ENCODE measurements at places on chromosomes 7 and 10. TPM values are rescaled to one million over a fixed set of nuclear protein-coding genes. Genes with fewer than 3 reads are reported as not detected.

- DNase-seq: peak; percentile 58
Measured at GRCh38 chr7:120272261-120272660, 714 bp upstream of the KCND2 start.

DNA sequence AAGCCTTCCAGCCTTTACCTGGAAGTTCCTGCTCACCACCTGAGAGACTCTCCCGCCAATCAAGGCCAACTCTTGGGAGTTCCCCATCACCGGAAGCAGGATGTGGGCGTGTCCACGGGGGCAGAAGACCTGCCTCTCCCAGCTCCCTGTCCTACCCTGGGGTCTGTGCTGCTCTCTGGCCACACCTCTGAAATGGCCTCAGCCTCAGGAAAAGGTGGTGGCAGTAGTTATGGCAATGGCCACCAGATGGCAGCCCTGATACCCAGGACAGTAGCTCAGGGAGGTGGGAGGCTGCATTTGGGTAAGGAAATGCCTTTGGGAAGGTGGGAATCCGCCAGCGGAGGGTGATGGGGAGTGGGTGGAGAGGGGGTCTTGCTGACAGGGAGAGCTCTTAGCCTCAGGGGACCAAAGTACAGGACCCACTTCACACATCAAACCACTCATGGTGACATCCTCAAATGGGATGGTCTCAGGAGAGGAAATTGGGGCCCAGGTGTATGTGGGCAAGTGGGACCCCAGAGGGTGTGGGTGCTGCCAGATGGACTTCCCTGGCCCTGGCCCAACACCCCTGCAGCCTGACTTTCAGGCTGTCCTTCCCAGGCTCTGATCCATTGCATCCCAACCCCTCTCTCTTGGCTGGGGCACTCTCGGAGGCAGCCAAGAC, 33.9 kb downstream of the KAZALD1 start:
- DNase-seq: peak; percentile 47

GRCh38 chr10:15632456-15633091, 87.1 kb downstream of the ITGA8 start:
- no peak for DNase-seq

GRCh38 chr10:104615136-104615535, 26.0 kb upstream of the SORCS3 start:
- DNase-seq: no peak

DNA sequence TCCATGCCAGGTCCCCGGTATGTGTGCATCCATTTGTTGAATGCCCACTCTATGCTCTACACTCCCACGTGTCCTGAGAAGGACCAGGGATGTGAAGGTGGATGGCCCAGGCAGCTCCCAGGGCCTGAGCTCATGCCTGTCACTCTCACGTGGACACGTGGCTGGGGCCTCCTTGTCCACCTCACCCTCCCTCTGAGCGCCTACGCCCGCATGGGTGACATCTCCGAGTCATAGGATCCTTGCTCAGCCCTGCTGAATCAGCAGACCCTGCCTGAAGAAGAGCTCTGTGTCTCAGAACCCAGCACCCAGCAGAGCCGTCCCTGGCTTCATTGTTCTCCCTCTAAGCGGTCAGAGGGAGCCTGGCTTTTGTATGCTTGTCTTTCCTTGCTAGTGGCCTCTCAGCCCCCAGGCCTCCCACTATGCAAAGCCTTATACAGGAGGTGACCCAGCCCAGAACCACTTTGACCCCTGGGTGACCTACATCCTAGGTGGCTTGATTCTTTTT, 107.9 kb upstream of the PPIF start:
- DNase-seq: peak; percentile 19

GRCh38 chr7:37511915-37512314, 63.3 kb upstream of the ELMO1 start:
- no peak for DNase-seq

DNA sequence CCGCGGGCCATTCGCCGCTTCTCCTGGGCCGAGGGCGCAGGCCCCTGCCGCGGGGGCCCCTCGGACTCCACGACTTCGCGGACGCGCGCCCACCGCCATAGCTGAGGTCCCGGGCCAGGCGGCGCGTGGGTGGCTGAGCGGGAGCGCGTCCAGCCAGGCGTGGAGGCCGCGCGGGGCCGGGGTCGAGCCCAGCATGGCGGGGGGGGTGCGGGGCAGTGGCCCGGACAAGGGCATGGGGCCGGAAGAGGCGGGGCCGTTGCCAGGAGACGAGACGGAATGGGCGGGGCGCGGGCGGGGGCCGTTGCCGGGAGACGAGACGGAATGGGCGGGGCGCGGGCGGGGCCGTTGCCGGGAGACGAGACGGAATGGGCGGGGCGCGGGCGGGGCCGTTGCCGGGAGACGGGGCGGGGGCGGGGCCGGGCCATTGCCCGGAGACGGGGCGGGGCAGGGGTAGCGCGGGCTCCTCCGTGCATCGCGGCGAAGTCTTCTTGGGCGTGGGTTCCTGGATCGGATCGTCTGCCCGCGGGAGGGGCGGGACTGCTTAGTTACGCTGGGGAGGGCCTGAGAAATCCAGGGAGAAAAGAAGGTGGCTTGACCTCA, 14.8 kb downstream of the ADAM8 start:
- DNase-seq: peak; percentile 42

- DNase-seq: no peak
Measured at GRCh38 chr7:25493805-25494366, 265.6 kb upstream of the NPVF start.

- no peak for DNase-seq
Measured at GRCh38 chr7:157657741-157658740, 321.2 kb downstream of the DNAJB6 start.

- no peak for DNase-seq
Measured at GRCh38 chr7:129843978-129844840, 108.6 kb downstream of the UBE2H start.

GRCh38 chr7:13981070-13981469, 8.4 kb downstream of the ETV1 start:
- peak; percentile 99 for DNase-seq

GRCh38 chr10:52635651-52636050, 136.9 kb downstream of the MBL2 start:
- DNase-seq: peak; percentile 50

GRCh38 chr10:106308284-106308683, 856.2 kb downstream of the SORCS1 start:
- DNase-seq: no peak

GRCh38 chr7:22937946-22938345, 76.0 kb downstream of the HYCC1 start:
- DNase-seq: no peak

DNA sequence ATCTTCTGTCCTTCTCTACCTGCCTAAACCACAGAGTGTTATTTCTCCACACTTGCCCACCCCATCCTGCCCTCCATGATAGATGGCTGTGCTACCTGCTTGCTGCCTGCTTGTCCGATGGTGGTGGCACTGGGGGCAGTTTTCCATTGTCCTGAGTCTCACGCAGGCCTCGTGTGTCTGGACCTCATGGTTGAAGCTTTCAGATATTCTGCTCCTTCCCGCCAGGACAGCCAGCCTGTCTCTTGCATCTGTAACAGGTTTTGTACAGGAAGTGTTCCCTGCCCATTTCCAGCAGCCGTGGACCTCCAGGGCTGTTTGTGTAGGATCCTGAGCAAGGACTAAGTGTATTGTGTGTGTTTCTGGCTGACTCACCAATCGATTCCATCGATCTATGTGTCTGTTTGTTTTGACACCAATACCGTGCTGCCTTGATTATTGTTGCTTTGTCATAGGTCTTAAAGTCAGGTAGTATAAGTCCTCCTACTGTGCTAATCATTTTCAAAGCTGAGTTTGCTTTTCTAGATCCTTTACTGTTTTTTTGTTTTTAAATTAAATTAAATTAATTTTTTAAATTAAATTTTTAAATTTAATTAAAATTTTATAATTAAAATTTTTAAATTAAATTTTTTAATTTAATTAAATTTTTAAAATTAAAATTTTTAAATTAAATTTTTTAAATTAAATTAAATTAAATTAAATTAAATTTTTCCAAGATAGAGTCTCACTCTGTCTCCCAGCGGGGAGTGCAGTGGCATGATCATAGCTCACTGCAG, 8.5 kb downstream of the IL15RA start:
- DNase-seq: no peak

DNA sequence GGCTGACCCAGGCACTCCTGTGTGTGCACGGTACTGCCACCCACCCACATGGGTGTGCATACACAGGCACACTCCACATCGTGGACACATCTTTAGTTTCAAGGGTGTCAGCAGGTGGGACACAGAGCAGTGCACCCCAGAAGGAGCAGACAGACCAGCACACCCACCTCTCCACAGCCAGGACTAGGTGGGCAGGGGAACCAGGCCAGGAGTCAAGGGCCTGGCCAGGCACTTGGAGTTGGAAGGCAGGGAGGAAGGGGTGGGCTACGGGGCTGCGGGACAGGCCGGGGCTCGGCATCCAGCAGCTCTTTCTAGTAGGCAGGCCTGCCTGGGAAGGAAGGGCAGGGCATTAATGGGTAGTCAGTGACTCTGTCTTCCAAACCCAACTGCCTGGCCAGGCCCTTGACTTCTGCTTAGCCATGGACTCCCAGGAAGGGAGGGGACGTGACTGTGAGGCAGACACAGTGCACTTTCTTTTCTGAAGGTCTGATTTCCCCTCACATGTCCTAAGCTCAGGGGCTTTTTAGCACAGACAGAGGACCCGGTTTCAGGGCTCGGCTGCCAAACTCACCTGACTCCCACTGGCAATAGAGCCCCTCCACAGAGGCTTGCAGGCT, 14.6 kb downstream of the RASGEF1A start:
- DNase-seq: no peak

DNA sequence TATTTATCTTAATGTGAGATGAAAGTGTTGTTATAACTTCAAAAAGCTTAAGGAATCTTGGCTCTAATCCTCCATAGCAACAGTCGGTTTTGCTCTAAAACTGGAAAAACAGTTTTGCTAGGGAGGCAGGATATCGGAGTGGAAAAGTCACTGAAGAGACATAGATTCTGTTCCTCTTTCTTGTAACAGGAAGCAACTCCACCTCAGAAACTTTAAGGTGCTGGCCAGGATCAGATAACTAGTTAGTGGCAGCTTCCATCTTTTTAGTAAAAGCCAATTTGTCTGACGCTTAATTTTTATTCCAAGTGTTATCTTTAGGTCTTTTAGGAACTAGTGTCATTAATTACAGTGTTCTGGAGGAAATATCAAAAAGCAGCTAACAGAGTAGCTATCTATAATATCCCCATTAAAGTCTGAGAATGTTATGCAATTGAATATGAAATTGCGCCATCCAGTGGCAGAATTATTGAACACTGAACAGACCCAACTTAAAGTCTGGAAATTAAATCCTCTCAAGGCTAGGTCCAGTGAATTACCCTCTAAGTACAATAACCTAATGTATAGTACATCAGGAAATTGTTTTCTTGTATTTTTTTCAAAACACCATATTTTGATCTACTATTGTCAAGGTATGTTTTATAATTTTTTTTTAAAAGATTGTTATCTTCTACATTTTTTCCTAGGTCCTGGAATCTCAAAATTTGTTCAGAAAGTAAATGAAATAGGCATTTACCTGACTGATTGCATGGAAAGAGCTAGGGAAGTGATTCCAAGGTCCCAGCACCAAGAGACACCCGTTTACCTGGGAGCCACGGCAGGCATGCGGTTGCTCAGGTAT, 65.9 kb upstream of the CC2D2B start:
- DNase-seq: peak; percentile 61

- no peak for DNase-seq
Measured at GRCh38 chr10:75395932-75396630, 5.5 kb downstream of the ZNF503 start.

GRCh38 chr10:53852450-53853175, 948.4 kb downstream of the PCDH15 start:
- DNase-seq: no peak

GRCh38 chr10:130820880-130821482, 490.5 kb downstream of the TCERG1L start:
- DNase-seq: no peak

GRCh38 chr10:10869592-10869991, 148.1 kb upstream of the CELF2 start:
- DNase-seq: peak; percentile 59

GRCh38 chr7:24971333-24972165, 8.4 kb downstream of the OSBPL3 start:
- DNase-seq: peak; percentile 99

DNA sequence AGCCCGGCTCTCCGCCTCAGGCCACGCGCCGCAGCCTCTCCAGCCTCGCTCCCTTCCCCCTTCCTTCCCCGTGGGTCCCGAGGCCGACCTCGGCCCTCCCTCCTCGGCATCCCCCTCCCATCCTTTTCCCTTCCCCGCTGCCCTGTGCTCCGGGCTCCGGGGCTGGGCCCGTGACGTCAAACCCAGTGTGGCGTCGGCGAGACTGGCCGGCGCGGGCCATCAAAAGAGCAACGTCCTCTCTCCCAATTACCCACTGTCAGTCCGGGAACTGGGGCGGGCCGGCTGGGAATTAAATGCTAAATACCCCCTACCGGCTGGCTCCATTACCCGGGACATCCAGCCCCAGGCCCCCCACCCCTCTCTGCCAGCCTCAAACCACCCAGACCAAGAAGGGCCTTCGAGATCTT, 2.6 kb upstream of the GATA3 start:
- DNase-seq: no peak

- no peak for DNase-seq
Measured at GRCh38 chr10:84706875-84707274, 378.5 kb downstream of the CCSER2 start.

DNA sequence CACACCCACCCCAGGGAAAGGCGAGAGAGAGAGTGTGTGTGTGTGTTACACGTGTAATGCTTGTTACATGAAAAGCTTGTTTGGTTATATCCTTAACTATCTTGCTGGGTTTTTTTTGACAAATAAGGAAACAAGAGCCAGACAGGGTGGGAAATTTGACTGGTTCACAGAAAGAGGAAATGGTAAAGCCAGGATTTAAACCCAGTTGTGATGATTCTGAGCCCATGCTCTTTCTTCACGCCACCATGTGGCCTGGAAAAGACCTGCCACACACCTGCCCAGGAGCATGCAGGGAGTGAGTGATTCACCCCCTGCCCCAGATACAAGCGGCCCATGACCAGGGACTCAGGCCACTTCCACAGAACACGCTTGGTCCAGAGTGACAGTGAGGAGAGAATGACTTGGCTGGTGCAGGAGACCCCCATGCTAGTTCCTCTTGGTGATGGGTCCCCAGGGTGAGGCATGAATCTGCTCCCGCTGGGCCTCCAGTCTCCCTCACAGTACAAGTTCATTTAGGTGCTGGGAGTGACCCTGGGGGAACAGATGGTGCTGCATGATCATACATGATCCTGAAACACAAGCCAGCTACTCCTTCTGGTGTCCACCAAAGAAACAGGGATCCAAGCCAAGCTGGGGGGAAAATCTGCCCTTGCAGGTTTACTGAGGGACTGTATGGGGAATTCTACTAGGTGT, 21.0 kb upstream of the EIF5AL1 start:
- no peak for DNase-seq

HMX2 gene
- not detected for total RNA-seq

FXYD4 gene
- not detected for total RNA-seq

DYNC1I1 gene
- 2.2 TPM for total RNA-seq

GIMAP2 gene
- 3.4 TPM for total RNA-seq

CALHM3 gene
- not detected for total RNA-seq

PVRIG gene
- not detected for total RNA-seq

INTS1 gene
- total RNA-seq: 68.9 TPM

HOXA9 gene
- 8.7 TPM for total RNA-seq

HYAL4 gene
- not detected for total RNA-seq

ENTPD1 gene
- not detected for total RNA-seq

AKR1C2 gene
- 10.0 TPM for total RNA-seq

BICC1 gene
- total RNA-seq: 20.7 TPM

ZNF503 gene
- 4.1 TPM for total RNA-seq

TMEM178B gene
- total RNA-seq: 0.34 TPM

ANXA8L1 gene
- total RNA-seq: not detected

ZDHHC4 gene
- 84.8 TPM for total RNA-seq

DNAH11 gene
- total RNA-seq: under 0.01 TPM
